Urinary bladder (tissue), 4 donors: ENCODE measurements at places on chromosomes 4 and X. TPM values are rescaled to one million over a fixed set of nuclear protein-coding genes. Genes with fewer than 3 reads are reported as not detected.

DNA sequence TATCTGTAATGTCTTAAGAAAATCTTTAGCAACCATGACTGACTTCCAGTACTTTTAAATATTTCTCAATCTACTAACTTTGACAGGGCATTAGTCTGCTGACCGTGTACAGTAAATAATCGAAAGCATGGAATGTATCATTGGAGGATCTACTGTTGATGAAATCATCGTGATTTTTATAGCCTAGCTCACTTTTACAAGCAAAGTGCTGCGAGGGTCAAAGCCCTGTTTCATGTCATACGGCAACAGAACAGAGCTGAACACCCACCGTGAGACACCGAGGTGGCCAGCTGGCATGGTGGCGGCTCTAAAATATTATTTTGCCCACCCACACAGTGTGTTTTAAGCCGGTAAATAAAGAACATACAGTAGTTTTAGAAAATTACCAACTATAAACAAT lies 679.3 kb downstream of the FAT4 start:
- no peak for DNase-seq

- no peak for DNase-seq
Measured at GRCh38 chr4:120881351-120881750, 41.2 kb downstream of the PRDM5 start.

Gene ADH1C
- 4.7 TPM for total RNA-seq

GRCh38 chr4:95867919-95868318 lies 28.0 kb downstream of the PDHA2 start:
- no peak for DNase-seq

Gene SPATA4
- 0.11 TPM for total RNA-seq

DNA sequence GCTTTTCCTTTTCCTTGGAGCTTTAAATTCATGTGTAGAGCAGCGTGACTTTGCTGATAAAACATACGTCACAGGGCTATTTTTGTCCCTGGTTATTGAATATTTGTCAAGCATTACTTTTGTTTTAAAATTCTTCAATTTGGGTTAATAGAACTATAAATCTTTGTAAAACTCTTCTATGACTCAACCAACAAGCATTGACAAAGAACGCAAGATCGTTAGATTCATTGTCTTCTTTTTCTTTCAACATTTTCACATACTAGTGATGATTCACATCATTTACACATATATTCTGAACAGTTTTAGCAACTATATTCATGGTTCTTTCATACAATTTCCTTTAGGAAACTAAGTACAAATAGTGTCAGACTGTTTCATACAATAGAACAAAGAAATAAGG lies 72.0 kb upstream of the GPM6A start:
- DNase-seq: no peak

- DNase-seq: no peak
Measured at GRCh38 chrX:16061296-16061695, 62.1 kb upstream of the GRPR start.

DNA sequence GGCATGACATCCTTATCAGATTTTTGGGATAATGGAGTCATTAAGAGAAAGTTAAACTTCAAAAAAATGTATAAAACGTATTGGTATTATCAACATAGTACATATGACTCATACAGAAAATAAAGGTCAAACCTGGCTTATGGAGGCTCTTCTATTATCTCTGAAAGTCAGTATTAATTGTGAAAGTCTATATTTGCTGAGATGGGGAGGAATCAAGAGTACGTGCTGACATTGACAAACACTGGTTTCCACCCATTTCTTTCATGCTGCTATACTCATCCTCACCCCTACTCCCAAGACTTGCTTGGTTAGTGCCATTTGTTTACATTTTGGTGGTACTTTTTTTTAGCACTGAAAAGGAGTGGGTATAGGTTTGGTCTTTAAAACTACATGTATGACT lies 30.8 kb upstream of the PLA2G12A start:
- DNase-seq: no peak

Gene DLG3
- total RNA-seq: 23.7 TPM

Gene NUP62CL
- 2.2 TPM for total RNA-seq

- DNase-seq: no peak
Measured at GRCh38 chr4:109164011-109164410, 138.4 kb downstream of the COL25A1 start.

GRCh38 chr4:185520119-185520518 lies 15.2 kb downstream of the PDLIM3 start:
- no peak for DNase-seq

DNA sequence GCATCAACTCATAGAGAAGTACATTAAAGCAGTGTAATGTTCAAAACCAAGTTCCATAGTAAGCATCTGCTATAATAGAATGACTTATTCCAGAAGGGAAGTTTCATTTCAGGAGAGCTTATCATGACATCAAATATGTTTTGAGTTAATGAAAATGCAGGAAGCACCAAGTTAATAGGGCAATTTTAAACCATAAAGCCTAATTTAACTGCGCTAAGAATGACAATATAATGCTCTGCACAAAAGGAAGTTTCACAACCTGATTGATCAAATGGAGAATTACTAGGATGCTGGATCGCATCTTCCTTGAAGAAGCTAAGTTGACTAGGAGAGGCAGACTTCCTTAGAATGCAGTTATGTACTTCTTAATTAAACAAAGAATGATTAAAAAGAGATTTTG lies 416.9 kb upstream of the MAGEB2 start:
- DNase-seq: no peak
